ENCODE measurements at places on chromosomes 12 and 14.

- DNase-seq: no peak
Observed at GRCh38 chr12:2227360-2227759, 174.6 kb downstream of the CACNA1C start.

- no peak for DNase-seq
Observed at GRCh38 chr12:113898466-113898865, 67.7 kb downstream of the RBM19 start.

GRCh38 chr14:104438166-104438887 lies 141.2 kb upstream of the C14orf180 start:
- no peak for DNase-seq

- DNase-seq: no peak
Observed at GRCh38 chr12:789852-790563, 37.6 kb downstream of the WNK1 start.

- DNase-seq: no peak
Observed at GRCh38 chr12:94336211-94336925, 123.3 kb downstream of the CEP83 start.

GRCh38 chr14:28754209-28754985 lies 12.2 kb upstream of the FOXG1 start:
- no peak for DNase-seq

- no peak for DNase-seq
Observed at GRCh38 chr14:91145391-91146160, 31.7 kb downstream of the DGLUCY start.

DNA sequence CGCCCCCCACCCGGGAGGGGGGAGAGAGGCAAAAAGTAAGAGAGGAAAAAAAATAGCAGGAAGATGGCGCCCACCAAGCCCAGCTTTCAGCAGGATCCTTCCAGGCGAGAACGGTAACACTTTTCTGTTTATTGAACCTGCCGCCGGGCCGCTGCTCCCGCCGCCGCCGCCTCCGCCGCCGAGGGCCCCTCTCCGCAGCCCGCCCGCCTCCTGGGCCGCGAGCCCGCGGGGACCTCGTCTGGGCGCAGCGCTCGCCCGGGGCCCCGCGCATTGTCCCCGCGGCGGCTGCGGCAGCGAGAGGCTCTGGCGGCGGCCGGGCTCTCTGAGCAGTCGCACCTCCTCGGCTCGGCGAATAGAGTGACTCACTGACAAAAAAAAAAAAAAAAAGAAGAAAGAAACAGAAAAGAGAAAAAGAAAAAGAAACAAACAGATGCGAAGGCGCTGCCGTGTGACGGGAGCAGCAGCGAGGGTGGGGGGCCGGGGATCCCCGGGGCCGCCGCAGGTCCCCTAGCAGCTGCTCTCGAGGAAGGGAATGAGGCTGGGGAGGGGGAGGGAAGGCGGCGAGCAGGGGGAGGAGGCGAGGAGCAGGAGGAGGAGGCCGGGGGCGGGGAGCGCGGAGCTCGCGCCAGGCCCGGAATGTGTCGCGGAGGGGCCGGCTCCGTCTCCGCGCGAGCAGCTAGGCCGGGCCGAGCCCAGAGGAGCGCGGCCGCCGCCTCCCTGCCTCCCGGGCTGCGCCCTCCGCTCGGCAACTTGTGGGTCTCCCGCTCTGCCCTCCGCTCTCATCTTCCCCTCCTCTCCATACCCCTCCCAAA lies 781 bp downstream of the NPAS3 start:
- DNase-seq: peak; percentile 85
